Glutamatergic neuron (in vitro differentiated cells): ENCODE measurements at places on chromosomes 7 and 10. TPM values are rescaled to one million over a fixed set of nuclear protein-coding genes. Genes with fewer than 3 reads are reported as not detected.

CYP2C19 gene
- total RNA-seq, result not detected

UBE2D1 gene
- total RNA-seq, result 48.1 TPM

MUC12 gene
- 1.0 TPM for total RNA-seq

CADPS2 gene
- total RNA-seq, result 0.22 TPM

IL6 gene
- total RNA-seq, result not detected

TMEM225B gene
- 0.66 TPM for total RNA-seq

HEPACAM2 gene
- total RNA-seq, result not detected

ACTL6B gene
- 95.2 TPM for total RNA-seq

PPP1R17 gene
- total RNA-seq, result 657 TPM

MUC3A gene
- 6.3 TPM for total RNA-seq

TET1 gene
- total RNA-seq, result 31.6 TPM

IL15RA gene
- total RNA-seq, result not detected

NEBL gene
- total RNA-seq, result 0.74 TPM

MDH2 gene
- 126 TPM for total RNA-seq
